ENCODE measurements at places on chromosomes 1 and 21. TPM values are rescaled to one million over a fixed set of nuclear protein-coding genes. Genes with fewer than 3 reads are reported as not detected.

The TNFSF4 gene
- 0.49 TPM for total RNA-seq

The S1PR1 gene
- 5.5 TPM for total RNA-seq

The AMY1C gene
- total RNA-seq = not detected

The MSH4 gene
- total RNA-seq = 0.16 TPM

The NVL gene
- total RNA-seq = 27.6 TPM

The LEFTY1 gene
- total RNA-seq = not detected

All from fibroblast of the aortic adventitia (primary cell).